Activated CD4-positive, alpha-beta memory T cell treated with anti-CD3 and anti-CD28 coated beads for 36 hours (primary cell): ENCODE measurements at places on chromosomes 12 and 14. TPM values are rescaled to one million over a fixed set of nuclear protein-coding genes. Genes with fewer than 3 reads are reported as not detected.

- DNase-seq = peak; percentile 14
Measured at GRCh38 chr12:27592548-27592947, 68.5 kb downstream of the PPFIBP1 start.

DNA sequence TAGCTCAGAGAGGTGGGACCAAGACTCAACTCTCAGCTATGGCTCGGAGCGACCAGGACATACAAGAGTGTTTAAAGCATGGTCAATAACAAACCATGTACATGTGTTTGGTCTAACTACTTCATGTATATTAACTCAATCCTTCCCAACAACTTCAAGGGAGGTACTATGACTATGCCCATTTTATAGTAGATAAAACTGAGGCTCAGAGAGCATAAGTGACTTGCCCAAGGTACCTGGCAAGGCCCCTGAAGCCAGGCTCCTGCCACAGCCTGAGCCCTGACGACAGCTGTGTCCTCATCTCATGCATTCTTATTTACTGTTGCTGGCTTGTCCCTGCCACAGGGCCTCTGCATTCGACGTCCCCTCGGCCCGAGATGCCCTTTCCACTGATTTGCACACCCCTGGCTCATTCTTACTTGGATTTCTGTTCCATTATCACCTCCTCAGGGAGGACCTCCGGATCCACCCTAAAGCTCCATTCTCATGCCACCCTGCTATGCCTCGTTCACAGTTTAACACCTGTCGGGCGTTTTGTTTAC is 2.6 kb downstream of the TESC start:
- DNase-seq = no peak

DNA sequence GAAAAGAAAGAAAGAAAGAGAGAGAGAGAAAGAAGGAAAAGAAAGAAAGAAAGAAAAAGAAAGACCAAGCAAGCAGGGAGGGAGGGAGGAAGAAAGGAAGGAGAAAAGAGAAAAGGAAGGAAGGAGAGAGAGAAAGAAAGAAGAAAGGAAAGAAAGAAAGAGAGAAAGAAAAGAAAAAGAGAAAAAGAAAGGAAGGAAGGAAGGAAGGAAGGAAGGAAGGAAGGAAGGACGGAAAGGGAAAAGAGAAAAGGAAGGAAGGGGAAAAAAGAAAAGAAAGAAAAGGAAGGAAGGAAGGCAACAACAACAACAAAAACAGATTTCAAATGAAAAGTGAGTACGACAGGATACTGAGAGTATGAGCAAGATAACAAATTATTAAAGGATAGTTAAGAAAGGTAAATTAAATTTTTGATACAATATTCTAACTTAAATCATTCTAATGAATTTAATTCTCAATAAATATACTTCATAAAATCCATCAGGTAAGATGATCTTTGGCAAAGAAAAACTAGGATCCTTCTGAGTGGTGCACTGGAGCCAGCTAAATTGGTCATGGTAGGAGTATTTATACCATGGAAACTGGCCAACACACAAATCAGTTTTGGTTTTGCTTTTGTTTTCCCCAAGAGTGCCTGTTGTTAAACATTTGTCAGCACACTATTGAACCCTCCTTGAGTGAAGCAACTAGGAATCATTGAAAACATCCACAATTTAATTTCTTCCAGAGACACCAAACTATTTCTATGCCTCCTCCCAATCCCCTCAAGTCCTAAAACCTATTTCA is 56.1 kb upstream of the DYRK2 start:
- no peak for DNase-seq

The ALKBH2 gene
- 28.6 TPM for total RNA-seq

The ST8SIA1 gene
- 9.6 TPM for total RNA-seq

GRCh38 chr12:122545855-122546254 is 18.8 kb downstream of the KNTC1 start:
- DNase-seq = no peak

The ASIC1 gene
- 1.6 TPM for total RNA-seq

- DNase-seq = no peak
Measured at GRCh38 chr12:49953151-49953550, 2.6 kb downstream of the AQP2 start.

- DNase-seq = no peak
Measured at GRCh38 chr14:34137001-34137745, 186.3 kb upstream of the EGLN3 start.

- DNase-seq = peak; percentile 12
Measured at GRCh38 chr12:3077572-3078081, 448 bp downstream of the TSPAN9 start.

- DNase-seq = no peak
Measured at GRCh38 chr12:19298836-19299605, 140.3 kb upstream of the AEBP2 start.

The LRRC10 gene
- not detected for total RNA-seq
